Esophagus squamous epithelium (tissue), 5 donors: ENCODE measurements at places on chromosomes 13 and 19.

- no peak for DNase-seq
Measured at GRCh38 chr13:76822698-76823267, 63.4 kb downstream of the KCTD12 start.

GRCh38 chr13:67210208-67210607 is 19.9 kb downstream of the PCDH9 start:
- DNase-seq: no peak

- DNase-seq: no peak
Measured at GRCh38 chr19:24159707-24160106, 72.7 kb downstream of the ZNF254 start.

DNA sequence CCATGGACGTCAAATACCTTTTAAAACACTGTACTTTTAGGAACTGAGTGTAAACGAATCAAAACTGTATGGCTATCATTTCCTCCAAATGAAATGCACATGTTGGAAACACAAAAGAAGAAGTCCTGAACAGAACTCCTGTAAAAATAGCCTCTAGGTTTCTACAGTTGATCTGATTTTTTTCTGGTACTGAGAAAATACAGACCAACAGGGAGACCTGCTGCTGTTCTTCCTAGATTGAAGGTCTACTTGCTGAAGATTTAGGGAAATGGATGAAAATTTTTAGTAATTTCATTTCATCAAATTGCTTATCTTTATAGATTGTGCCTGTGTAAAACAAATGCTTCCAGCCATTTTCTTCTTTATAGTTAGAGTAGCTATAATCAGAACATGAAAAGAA is 520.4 kb downstream of the SLITRK6 start:
- DNase-seq: no peak

DNA sequence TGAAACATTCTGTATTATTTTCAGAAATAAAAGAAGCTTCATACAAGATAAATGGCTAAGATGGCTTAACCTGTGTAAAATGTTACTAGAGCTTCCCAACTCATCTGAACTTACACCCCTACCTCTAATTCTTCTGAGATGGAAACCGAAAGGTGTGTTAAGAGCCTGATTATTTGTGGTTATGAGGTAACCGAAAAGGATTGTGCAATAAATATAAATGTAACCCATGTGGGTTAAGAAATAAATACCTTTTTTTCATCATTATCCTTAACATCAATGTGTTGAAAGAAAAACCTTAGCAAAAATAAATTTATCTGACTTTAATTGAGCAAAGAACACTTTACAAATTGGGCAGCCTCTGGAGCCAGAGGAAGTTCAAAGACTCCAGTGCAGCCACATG is 961.8 kb upstream of the SPRY2 start:
- DNase-seq: no peak

GRCh38 chr13:39232401-39232980 is 194.2 kb downstream of the NHLRC3 start:
- DNase-seq: no peak

DNA sequence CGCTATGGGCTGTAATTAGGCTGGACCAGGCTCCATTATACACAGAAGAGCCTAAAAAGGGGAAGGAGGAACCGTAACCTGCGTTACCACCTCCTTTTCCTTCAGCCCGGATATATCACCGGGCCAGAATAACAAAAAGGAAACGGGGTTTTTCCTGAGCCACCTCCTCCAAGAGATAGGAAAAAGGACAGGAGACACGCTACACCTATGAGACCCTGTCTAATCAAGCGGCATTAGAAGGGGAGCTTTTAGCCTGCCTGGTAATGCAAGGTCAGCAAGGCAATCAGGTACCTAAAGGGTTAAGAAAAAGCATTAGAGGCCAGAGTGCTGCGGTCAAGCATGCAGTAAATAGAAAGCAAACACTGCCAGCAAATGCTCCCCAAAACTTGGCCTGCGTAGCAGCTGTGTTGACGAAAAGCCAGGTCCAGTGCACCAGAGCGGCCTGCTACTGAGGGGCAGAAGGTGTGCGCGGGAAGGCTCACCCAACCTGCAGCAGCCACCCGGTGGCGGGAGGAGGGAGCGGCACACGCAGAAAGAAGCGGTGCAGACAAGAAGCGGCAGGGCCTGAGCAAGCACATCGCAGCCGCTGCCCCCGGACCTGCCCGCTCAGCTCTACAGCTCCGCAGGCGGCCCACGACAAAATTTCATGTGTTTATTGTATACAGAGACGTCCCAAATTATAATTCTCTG is 1466.1 kb downstream of the UQCRFS1 start:
- no peak for DNase-seq
